Myometrial cell (primary cell): ENCODE measurements at places on chromosomes 6 and 20. TPM values are rescaled to one million over a fixed set of nuclear protein-coding genes. Genes with fewer than 3 reads are reported as not detected.

CAPN11 gene
- 0.29 TPM in 1 of 2 replicates, not detected in the other for total RNA-seq

CALHM4 gene
- not detected in 2 replicates for total RNA-seq

BACH2 gene
- total RNA-seq = not detected in 2 replicates

OR2J3 gene
- total RNA-seq = not detected in 2 replicates

PPP1R18 gene
- total RNA-seq = 42.7 and 51.6 TPM in 2 replicates

TRIM15 gene
- total RNA-seq = not detected in 2 replicates

SRSF6 gene
- 36.6 and 40.9 TPM in 2 replicates for total RNA-seq

KIF6 gene
- total RNA-seq = 0.89 and 1.4 TPM in 2 replicates

BNIP5 gene
- not detected in 2 replicates for total RNA-seq

PRL gene
- not detected in 2 replicates for total RNA-seq

BRPF3 gene
- 7.8 and 13.6 TPM in 2 replicates for total RNA-seq

FOXS1 gene
- total RNA-seq = not detected in 2 replicates

HLA-F gene
- 4.6 and 12.6 TPM in 2 replicates for total RNA-seq

PCK1 gene
- total RNA-seq = not detected in 2 replicates

PRRT1 gene
- total RNA-seq = not detected in 2 replicates

BPIFB1 gene
- not detected in 2 replicates for total RNA-seq

KIZ gene
- total RNA-seq = 12.7 and 42.7 TPM in 2 replicates

PPP1R11 gene
- 32.0 and 40.4 TPM in 2 replicates for total RNA-seq

RNF144B gene
- 1.1 and 1.2 TPM in 2 replicates for total RNA-seq

PSORS1C2 gene
- not detected in 2 replicates for total RNA-seq

VSX1 gene
- not detected in 2 replicates for total RNA-seq

HLA-DRB1 gene
- total RNA-seq = not detected in 2 replicates

ULBP1 gene
- 4.3 and 4.8 TPM in 2 replicates for total RNA-seq

SAPCD1 gene
- total RNA-seq = 1.8 and 2.3 TPM in 2 replicates

KCNB1 gene
- 0.29 TPM in 1 of 2 replicates, not detected in the other for total RNA-seq

HTR1E gene
- total RNA-seq = not detected in 2 replicates

MEI4 gene
- not detected in 2 replicates for total RNA-seq

ZNF165 gene
- total RNA-seq = 0.18 and 1.2 TPM in 2 replicates

FRK gene
- 0.18 and 0.29 TPM in 2 replicates for total RNA-seq

USP49 gene
- 0.35 and 1.7 TPM in 2 replicates for total RNA-seq

IMPG1 gene
- not detected in 2 replicates for total RNA-seq

GPR6 gene
- total RNA-seq = not detected in 2 replicates

SLC17A2 gene
- total RNA-seq = not detected in 2 replicates

CGA gene
- 1.7 and 4.6 TPM in 2 replicates for total RNA-seq

RHAG gene
- not detected in 2 replicates for total RNA-seq

PPP1R14C gene
- total RNA-seq = not detected in 2 replicates

POM121L2 gene
- not detected in 2 replicates for total RNA-seq

SOX4 gene
- 2.6 and 2.8 TPM in 2 replicates for total RNA-seq

DDO gene
- 1.7 and 2.1 TPM in 2 replicates for total RNA-seq

BHLHE23 gene
- not detected in 2 replicates for total RNA-seq

ZBP1 gene
- total RNA-seq = not detected in 2 replicates

TRIM40 gene
- not detected in 2 replicates for total RNA-seq

LGSN gene
- not detected in 2 replicates for total RNA-seq

DIDO1 gene
- total RNA-seq = 29.7 and 30.8 TPM in 2 replicates

ECI2 gene
- total RNA-seq = 171 and 190 TPM in 2 replicates

PLA2G7 gene
- total RNA-seq = not detected in 2 replicates

FABP7 gene
- total RNA-seq = not detected in 2 replicates

ADGRG6 gene
- total RNA-seq = 16.7 and 22.0 TPM in 2 replicates

GTPBP2 gene
- total RNA-seq = 55.6 and 58.0 TPM in 2 replicates

NTSR1 gene
- total RNA-seq = not detected in 2 replicates

CASS4 gene
- total RNA-seq = 24.1 and 25.4 TPM in 2 replicates
